ENCODE measurements at places on chromosomes 4 and X. TPM values are rescaled to one million over a fixed set of nuclear protein-coding genes. Genes with fewer than 3 reads are reported as not detected.

The PRRG1 gene
- total RNA-seq: 18.2 TPM

The CFI gene
- 97.7 TPM for total RNA-seq

The GIMD1 gene
- not detected for total RNA-seq

The POF1B gene
- total RNA-seq: 0.70 TPM

The CDS1 gene
- 15.6 TPM for total RNA-seq

The F8A2 gene
- total RNA-seq: not detected

The S100G gene
- not detected for total RNA-seq

The PALLD gene
- total RNA-seq: 180 TPM

The FREM3 gene
- 0.12 TPM for total RNA-seq

The OTUD6A gene
- not detected for total RNA-seq

The ATP11C gene
- total RNA-seq: 24.4 TPM

The P2RY4 gene
- total RNA-seq: 0.35 TPM

The MAOB gene
- 12.9 TPM for total RNA-seq

The DMP1 gene
- total RNA-seq: not detected

The GAGE12J gene
- total RNA-seq: not detected

The FGB gene
- total RNA-seq: 5.6 TPM

The MAGEB1 gene
- total RNA-seq: not detected

The SLC49A3 gene
- total RNA-seq: 7.5 TPM

The SPATA18 gene
- 1.9 TPM for total RNA-seq

The TMPRSS11F gene
- not detected for total RNA-seq

The FGFR3 gene
- 97.0 TPM for total RNA-seq

The NUP62CL gene
- 15.8 TPM for total RNA-seq

The ZIC3 gene
- not detected for total RNA-seq

The GASK1B gene
- 44.5 TPM for total RNA-seq

The CENPE gene
- total RNA-seq: 5.2 TPM

The TMEM131L gene
- 79.5 TPM for total RNA-seq

The PRPS2 gene
- 121 TPM for total RNA-seq

The ARHGAP4 gene
- total RNA-seq: 54.8 TPM

The MAP7D2 gene
- 0.93 TPM for total RNA-seq

The SCD5 gene
- total RNA-seq: 27.0 TPM

The UBE2D3 gene
- 382 TPM for total RNA-seq

The ATP8A1 gene
- total RNA-seq: 33.2 TPM

The USP27X gene
- total RNA-seq: 6.7 TPM

The KLHL13 gene
- 82.4 TPM for total RNA-seq

The CRMP1 gene
- 17.0 TPM for total RNA-seq

The ARHGEF9 gene
- total RNA-seq: 24.8 TPM

The PDZD4 gene
- 10.6 TPM for total RNA-seq

The SLC4A4 gene
- 63.1 TPM for total RNA-seq

The FABP2 gene
- total RNA-seq: not detected

The SSX3 gene
- total RNA-seq: not detected

The NPY2R gene
- total RNA-seq: 0.23 TPM

The LONRF3 gene
- total RNA-seq: 3.2 TPM

The MAGEA9B gene
- total RNA-seq: not detected

The F8 gene
- total RNA-seq: 13.7 TPM

The EDA2R gene
- 0.58 TPM for total RNA-seq

The TRO gene
- total RNA-seq: 71.2 TPM

The RXFP1 gene
- 0.58 TPM for total RNA-seq

The CLDN22 gene
- not detected for total RNA-seq

Measured in metanephros (tissue), 2 donors.